SK-N-SH (cell line): ENCODE measurements at places on chromosomes 6 and 20. TPM values are rescaled to one million over a fixed set of nuclear protein-coding genes. Genes with fewer than 3 reads are reported as not detected.
A peak's percentile ranks its signal among the peaks of the same experiment; 100 is the strongest.

Gene C6orf163
- polyA plus RNA-seq: 0.49 and 0.54 TPM in 2 replicates

Gene HCRTR2
- polyA plus RNA-seq: not detected in 2 replicates

Gene TINAG
- 0.13 and 0.29 TPM in 2 replicates for polyA plus RNA-seq

GRCh38 chr6:117829594-117830319 is 77.3 kb upstream of the SLC35F1 start:
- DNase-seq: peak; percentile 27

GRCh38 chr6:42259841-42260395 is 42.3 kb upstream of the MRPS10 start:
- no peak for DNase-seq

DNA sequence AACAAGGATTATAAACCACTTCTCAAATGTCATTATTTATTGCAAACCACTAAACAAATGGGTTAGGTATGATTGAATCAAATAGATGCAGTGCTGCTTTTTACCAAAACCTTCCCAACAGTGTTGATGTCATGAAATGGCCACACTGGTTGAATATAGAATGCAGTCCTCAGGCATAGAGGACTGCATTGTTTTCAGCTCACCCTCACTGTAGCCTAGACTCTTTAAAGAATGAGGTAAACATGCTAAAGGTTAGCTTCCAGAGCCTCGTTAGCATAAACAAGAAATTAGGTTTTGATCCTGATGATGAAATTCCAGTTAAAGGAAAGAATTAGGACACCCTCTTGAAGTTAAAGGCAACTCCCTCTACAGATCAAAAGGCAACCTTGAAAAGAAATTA is 224.3 kb downstream of the ALDH8A1 start:
- DNase-seq: no peak
